ENCODE measurements at places on chromosomes 2 and 18.

GRCh38 chr2:5520463-5520972, 171.7 kb upstream of the SOX11 start:
- DNase-seq = peak; percentile 32

GRCh38 chr18:45243340-45244110, 371.8 kb upstream of the SLC14A2 start:
- no peak for DNase-seq

DNA sequence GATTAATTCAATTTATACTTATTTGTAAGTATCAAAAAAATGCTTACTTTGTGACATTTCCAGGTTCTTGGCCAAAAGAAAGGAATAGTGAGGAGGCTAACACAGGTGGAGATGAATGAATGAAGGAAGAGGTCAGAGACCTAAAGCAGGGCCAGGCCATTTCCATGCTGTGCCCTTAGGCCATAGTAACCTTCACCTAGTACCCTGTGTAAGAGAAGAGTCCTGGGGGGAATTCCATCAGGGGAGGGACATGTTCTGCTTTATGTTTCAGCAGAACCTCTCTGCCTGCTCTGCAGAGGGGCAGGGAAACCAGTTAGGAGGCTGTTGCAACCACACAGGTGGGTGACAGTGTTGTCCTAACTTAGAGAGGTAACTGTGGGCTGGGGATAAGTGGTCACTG, 204.2 kb upstream of the CDH20 start:
- DNase-seq = no peak

GRCh38 chr2:26770986-26771586, 7.0 kb downstream of the SLC35F6 start:
- peak; percentile 82 for DNase-seq

GRCh38 chr2:9113262-9113661, 93.3 kb upstream of the ASAP2 start:
- DNase-seq = no peak

DNA sequence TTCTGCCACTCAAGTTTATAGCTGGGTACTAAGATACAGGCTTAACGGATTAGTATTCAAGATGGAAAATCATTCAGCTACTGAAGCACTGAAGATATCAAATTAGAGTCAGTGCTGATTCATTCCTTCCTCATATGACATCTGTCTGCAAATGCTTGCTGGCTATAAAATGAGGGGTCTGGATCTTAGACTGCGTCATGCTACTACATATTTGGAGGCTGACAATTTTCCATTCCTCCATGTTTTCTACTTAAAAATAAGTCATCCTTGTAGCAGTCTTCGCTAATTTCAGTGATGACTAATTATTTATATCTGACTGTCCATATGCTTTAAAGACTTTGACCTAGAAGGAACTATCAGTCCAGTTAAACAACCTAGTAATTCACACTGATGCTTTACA, 233.4 kb downstream of the RIT2 start:
- DNase-seq = no peak

DNA sequence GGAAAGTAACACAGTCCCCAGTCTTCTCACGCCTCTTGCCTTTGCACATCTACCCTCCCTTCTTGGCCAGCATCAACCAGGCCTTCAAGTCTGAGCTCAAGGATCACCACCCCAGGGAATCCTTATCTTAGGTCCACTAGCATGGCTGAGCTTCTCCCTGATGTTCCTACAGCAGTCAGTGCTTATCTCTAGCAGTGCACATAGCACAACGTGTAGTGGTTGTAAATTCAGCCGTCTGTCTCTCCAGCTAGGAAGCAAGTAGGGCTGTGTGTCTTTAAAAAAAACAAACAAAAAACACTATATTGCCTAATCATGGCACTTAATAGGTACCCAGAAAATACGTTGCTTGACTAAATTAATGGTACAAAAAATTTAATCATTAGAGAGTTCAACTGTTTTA, 29.2 kb downstream of the KCNG3 start:
- no peak for DNase-seq
